Astrocyte of the hippocampus (primary cell): ENCODE measurements at places on chromosomes 16 and 17.
A peak's percentile ranks its signal among the peaks of the same experiment; 100 is the strongest.

DNA sequence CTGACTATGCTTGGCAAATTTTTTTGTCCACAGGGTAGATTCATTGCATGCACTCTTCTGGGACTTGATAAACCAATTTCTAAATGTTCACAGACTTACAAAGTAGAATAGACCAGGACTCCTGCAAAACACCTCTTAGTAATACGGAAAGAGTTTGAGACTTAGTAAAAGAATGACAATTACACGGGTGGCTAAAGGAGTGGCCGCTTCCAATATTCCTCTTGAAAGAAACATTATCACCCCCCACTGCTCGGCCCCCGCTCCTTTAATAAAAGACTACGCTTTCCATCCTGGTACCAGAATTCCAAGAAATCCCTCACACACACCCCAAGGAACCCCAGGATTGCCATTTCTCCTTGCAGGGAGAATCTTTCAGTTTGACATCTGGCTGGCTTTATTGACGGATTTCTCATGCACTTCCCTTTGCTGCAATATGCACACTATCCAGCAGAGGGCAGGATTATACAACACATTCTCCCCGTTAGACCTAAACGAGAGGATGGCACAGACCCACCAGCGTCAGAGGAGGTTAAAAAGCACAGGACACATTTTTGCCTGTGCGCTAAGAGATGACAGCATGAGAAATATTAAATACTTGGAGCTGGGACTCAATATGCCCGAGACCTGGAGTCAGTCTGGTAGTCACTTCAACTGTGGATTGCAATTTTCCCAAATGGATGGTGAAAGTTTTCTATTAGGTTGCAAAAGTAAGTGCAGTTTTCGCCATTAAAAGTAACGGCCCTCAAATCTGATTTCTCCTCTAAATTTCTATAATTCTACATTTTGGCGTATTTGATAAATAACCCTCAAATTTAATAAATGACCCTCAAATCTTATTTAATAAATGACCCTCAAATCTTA is 46.6 kb upstream of the NUDT7 start:
- DNase-seq: peak; percentile 86

GRCh38 chr17:35716173-35716572 is 15.3 kb upstream of the RASL10B start:
- no peak for DNase-seq

- DNase-seq: peak; percentile 47
Measured at GRCh38 chr17:75273977-75274708, 3.1 kb upstream of the MIF4GD start.

- DNase-seq: peak; percentile 97
Measured at GRCh38 chr17:8222630-8223355, 12.4 kb upstream of the AURKB start.

DNA sequence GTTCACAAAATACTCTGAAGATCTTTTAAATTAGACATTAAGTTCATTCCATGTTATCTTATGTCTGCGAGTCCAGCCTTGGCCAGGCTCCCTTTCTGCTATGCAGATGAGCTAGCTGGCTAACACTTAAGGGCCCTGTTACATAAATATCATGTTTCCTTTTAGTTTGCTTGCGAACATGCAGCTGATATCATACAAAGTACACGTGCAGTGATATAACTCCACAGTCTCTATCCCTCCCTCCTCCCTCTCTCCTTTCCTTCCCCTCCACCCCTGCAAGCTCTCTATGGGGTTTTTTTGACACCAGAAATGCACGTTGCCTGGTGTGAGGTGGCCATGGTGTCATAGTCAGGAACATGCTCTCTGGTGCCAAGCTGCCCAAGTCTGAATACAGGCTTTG is 46.1 kb downstream of the ARHGAP17 start:
- DNase-seq: no peak

- peak; percentile 24 for DNase-seq
Measured at GRCh38 chr17:61139219-61139618, 260.4 kb upstream of the TBX2 start.

DNA sequence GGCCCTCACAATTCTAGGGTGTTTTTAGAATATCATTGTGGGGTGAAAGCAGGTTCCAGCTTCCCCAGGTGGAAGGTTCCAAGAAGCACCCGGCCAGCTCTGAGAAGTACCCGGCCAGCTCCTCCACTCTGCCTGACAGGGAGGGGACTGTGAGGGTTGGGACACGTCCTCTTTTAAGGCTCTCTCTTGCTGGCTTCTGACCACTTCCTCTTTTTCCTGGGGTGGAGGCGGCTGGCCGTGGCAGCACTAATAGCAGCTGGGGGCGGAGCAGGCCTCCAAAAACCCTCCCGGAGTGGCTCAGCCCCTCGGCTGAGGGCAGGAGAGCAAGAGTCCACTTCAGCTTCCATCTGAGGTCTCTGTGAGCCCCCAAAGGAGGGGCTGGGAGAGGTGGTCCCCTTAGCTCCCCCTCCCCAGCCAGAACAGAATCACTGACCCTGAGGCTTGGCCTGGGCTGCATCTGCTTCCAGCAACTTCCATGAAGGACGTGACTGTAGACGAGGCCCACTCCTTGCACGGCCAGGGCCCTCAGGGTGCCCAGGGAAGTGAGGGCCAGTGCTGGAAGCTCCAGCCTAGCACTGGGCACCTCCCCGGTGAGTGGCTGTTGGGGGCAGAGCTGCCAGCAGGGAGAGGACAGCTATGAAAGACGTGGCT is 26.7 kb upstream of the PLCG2 start:
- DNase-seq: no peak

- peak; percentile 80 for DNase-seq
Measured at GRCh38 chr17:6506679-6507231, 49.6 kb downstream of the PITPNM3 start.

DNA sequence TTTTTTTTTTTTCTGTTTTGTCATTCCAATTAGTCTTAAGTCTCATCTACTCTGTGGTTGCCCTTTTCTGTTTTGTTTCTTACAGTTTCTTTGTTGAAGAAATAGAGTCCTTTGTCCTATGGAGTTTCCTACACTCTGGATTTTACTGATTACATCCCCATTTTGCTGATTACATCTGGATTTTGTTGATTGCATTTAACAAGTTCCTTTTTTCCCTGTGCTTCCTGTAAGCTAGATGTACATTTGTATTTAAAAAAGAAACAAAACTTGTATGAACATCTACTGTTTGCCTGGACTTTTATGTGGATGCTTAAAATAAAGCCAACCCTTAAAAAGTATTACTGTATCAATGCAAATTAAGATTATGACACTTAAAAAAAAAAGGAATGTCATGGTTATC is 147.6 kb downstream of the CHD9 start:
- no peak for DNase-seq

DNA sequence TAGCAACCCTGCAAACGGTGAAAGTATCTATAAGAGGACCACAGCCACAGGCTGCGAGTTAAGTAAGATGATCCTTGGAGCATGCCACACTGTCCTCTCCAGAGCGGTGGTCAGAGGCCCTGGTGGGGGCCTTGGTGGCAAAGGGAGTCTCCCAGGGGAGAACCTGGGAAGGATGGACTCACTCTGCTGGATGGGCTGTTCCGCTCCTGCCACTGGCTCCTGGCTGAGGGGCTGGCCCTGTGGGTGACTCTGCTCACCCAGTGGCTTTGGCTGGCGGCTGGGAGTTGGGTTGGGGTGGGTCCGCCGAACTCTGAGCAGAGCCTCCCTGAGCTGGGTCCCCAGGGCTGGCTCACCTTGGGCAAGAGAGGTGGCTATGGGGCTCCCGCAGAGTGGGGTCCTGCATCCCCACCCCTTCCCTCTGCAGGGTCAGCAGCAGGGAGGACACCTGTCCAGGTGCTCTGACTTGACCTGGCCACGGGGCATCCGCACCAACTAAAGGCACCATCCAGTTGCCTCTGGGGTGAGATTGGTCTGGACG is 7.3 kb downstream of the CDK5R1 start:
- DNase-seq: no peak

GRCh38 chr16:85541181-85541580 is 71.9 kb upstream of the GSE1 start:
- DNase-seq: no peak

- no peak for DNase-seq
Measured at GRCh38 chr16:83214671-83215070, 587.9 kb downstream of the CDH13 start.

DNA sequence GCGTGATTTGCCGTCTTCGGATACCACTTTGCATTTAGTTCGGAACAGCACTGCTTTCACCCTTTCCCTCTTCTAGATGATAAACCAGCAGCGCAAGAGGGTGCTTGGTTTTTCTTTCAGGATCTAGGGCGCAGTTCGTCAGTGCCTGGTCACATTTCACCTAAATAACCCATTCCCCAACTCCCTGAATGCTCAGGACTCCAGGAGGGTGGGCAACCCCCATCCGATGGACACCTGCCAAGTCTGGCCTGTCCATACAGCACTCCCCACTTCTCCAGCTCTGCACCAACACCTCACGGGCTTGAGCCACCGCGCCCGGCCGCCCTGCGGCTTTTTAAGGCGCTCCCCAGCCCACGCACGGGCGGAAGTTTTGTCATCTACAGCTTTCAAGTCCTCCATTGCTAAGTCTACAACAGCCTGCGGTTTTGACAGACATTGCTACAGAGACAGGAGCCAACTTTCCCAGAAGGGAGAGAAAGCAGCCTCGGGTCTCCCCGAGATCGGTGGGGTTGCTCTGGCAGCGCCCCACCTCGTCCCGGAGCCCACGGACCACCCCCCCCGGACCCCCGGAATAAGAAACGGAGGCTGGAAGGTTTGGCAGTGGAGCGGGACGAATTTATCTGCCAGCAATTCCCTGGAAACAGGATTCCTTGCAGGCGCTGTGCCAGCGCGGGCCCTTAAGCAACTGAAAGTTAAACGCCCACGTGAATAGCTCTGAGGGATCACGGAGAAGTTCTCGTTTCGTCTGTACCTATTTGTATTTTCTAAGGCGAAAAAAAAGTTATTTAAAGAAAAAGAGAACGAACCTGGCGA is 38.6 kb upstream of the SLFN13 start:
- DNase-seq: peak; percentile 57

DNA sequence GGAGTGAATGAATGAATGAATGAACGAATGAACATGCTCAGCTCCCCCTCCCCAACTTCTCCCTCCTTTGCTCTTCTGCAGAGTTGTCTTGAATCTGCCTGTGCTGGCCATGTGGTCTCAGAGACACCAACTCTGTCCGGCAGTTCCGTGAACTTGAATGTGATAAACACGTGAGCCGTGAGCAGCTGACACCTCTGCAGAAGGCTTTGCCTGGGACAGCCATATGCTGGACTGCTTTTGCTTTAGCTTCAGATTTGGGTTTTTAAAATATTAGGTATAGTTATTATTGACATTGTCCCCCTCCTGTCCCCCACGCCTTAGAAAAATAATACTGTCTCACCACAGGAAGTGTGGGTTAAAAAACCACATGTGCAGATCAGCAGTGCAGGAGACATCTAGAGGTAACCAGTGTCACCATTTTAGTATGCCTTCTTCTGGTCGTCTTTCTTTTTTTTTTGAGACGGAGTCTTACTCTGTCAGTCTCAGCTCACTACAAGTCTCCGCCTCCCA is 83.8 kb downstream of the ABCC1 start:
- no peak for DNase-seq

DNA sequence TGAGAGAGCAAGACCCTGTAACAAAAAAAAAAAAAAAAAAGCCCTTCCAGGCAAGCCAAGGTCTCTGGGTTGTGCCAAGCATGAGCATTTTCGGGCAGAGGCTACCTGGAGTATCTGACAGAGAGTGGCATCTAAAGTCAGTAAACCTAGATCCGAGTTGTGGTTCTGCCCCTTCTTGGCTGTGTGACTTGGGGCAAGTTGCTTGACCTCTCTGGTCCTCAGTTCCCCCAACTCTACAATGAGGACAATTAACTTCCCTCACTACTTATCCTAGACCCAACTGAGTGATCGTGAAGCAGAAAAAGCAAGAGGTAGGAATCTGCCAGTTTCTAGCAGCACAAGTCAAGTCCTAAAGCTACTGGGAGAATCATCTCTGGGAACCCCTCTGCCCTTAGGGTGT is 34.4 kb downstream of the TMEM186 start:
- DNase-seq: no peak

GRCh38 chr17:77834170-77835115 is 124.1 kb upstream of the TNRC6C start:
- peak; percentile 96 for DNase-seq

- DNase-seq: peak; percentile 76
Measured at GRCh38 chr16:87850009-87851006, 19.0 kb downstream of the SLC7A5 start.

- no peak for DNase-seq
Measured at GRCh38 chr17:48498164-48498850, 32.5 kb downstream of the HOXB1 start.

DNA sequence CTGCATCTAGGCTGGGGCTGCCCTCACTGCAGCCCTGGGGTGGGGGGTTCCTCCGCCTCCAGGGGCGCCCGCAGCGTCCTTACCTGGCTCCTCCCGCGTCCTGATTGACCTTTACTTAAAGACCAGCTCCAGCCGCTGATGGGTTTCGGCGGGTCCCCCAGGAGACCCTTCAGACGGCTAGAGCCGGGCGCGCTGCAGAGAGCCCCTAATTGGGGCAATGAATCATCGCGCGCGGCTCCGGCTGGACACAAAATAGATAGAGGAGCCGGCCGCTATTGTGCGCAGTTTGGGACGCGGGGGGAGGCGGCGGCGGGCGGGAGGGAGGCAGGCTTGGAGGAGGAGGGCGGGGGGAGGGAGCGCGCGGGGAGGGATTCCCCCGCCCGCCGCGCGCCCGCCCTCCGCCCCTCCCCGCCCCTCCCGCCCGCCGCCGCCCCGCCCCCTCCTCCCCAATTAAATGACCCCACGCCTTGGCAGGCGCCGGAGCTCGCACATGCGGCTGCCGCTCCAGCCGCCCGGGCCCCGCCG is 56.5 kb upstream of the CIBAR2 start:
- DNase-seq: peak; percentile 54

GRCh38 chr17:19291646-19292376 is 54.6 kb downstream of the EPN2 start:
- no peak for DNase-seq

- DNase-seq: no peak
Measured at GRCh38 chr17:58341861-58342475, 10.0 kb downstream of the SUPT4H1 start.

DNA sequence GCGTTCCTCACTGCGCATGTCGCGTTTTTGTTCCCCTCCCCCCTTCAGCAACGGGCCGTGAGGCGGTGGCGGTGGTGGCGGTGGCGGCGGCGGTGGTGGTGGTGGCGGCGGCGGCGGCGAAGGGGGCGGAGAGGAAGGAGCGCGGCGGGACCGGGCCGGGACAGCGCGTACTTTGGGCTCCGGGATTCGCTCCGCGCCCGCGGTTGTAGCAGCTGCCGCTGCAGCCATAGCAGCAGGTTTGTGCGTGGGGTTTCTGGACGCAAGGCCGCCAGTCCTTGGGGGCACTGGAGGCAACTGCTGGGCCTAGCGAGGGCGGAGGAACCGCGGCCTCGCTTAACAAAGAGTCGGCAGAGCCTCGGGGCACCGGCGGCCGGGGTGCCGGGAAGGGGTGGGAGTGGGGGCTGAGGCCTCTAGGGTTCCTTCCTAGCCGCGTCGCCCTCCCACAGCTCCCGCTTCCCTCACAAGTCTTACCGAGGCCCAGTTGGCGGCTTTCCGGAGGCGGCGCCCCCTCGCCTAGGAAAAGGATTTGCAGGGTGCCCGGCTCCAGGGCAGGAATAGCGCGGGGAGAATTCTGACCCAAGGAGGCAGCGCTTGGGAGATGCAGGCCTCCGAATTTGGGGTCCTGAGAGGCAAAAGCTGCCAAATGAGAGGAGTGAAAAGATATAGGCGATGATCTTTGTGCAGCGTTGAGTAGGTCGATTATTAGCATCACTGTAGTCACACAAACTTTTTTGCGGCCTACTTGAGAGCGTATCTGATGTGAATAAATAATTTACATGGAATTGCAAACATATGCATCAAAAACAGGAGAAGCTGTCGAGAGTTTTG is at the start of gene DDX42:
Gene DDX42, plus strand, starts transcription at position 30 of the 828 bp plus-strand sequence. CDS start 12,880 bp downstream, outside the sequence.
- peak; percentile 77 for DNase-seq
